ENCODE measurements at places on chromosomes 12 and 14. TPM values are rescaled to one million over a fixed set of nuclear protein-coding genes. Genes with fewer than 3 reads are reported as not detected.

Gene TSPAN11
- total RNA-seq, result 2.8 TPM

GRCh38 chr12:66709893-66710292 lies 31.0 kb upstream of the GRIP1 start:
- no peaks in the 10 kb centered on the region for H3K36me3 ChIP-seq
- no peaks in the 10 kb centered on the region for H3K4me1 ChIP-seq
- H3K27me3 ChIP-seq, result no peaks in the 10 kb centered on the region
- H3K4me3 ChIP-seq, result no peak overlapping the region

Gene IL31
- total RNA-seq, result not detected

DNA sequence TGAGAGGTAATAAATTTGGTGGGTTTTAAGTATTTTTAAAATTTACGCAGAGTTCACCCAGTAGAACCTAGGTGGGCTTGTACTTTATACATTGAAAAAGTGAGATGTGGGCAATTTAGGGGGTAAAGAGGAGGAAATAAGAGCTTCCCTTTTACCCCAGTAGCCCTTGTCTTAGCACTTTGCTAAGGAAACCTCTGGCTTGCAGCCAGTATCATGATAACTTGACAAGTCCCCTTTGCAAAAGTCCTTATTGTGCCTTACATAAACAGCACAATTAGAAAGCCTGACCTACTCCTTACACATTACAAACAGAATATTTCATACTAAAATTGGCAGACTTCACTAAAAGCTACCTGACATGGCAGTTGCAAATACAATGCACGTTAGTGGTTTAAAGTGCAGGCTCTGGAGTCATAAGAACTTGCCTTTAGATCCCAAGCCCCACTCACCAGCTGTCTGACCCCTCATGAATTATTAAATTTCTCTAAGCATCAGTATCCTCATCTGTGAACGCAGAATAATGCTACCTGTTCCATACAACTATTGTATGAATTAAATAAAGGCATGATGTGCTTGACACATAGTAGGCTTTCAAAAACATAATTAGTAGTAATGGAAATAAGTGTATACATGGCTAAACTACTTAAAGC lies 53.2 kb upstream of the NELL2 start:
- no peaks in the 10 kb centered on the region for H3K27me3 ChIP-seq

GRCh38 chr14:103014466-103015228 lies 42.7 kb downstream of the CDC42BPB start:
- peaks cover 28% of the 10 kb centered on the region for H3K4me1 ChIP-seq
- no peak overlapping the region for H3K4me3 ChIP-seq
- no peak for DNase-seq
- peaks cover 19% of the 10 kb centered on the region for H3K36me3 ChIP-seq
- no peaks in the 10 kb centered on the region for H3K27me3 ChIP-seq
- H3K27ac ChIP-seq, result no peak overlapping the region

- no peaks in the 10 kb centered on the region for H3K36me3 ChIP-seq
- DNase-seq, result no peak
- peaks cover 3% of the 10 kb centered on the region for H3K4me1 ChIP-seq
- H3K27me3 ChIP-seq, result no peaks in the 10 kb centered on the region
- no peak overlapping the region for H3K27ac ChIP-seq
- no peak overlapping the region for H3K4me3 ChIP-seq
Observed at GRCh38 chr12:103823871-103824270, 17.2 kb downstream of the NT5DC3 start.

DNA sequence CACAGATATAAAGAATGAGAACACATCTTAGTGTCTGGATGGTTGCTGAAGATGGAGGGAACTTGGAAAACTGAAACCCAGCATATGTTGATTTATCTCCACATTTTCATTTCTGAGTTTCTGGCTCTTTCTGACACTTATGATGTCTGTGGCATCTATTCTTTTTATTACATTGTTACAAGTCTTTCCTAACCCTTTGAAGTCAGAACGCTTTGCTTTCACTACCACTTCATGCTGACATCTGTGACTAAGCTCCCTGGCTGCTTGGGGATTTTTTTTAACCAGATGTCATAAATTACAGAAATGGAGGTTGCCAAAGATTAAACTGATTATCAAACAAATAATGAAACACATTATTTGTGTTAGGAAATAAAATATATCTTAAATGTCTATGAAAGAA lies 188.7 kb downstream of the KITLG start:
- H3K36me3 ChIP-seq, result no peaks in the 10 kb centered on the region
- no peak overlapping the region for H3K27ac ChIP-seq
- no peak overlapping the region for H3K4me3 ChIP-seq
- DNase-seq, result no peak

DNA sequence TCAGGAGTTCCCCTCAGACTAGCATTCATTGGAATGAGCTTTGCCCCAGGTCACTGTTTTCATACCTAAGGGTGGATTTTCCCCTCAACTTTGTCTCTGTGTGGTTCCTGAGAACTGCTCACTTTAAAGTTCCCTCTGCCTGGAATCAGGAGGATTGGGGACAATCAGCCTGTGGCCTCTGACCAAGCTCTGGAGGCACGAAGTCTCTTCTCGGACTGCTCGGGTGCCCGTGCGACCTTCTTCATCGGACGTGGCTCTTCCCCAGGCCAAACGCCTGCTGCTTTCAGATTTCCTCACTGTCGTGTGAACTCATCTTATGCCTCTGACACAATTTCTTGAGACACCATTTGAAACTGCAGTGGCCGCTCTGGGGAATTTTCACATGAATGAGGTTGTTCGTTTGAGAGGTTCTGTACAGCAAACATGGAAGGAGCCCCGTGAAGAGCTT lies 153.7 kb upstream of the PZP start:
- H3K36me3 ChIP-seq, result no peaks in the 10 kb centered on the region
- DNase-seq, result no peak
- H3K27ac ChIP-seq, result no peak overlapping the region
- H3K4me1 ChIP-seq, result peaks cover 11% of the 10 kb centered on the region

- DNase-seq, result no peak
- H3K27ac ChIP-seq, result no peak overlapping the region
- no peaks in the 10 kb centered on the region for H3K36me3 ChIP-seq
- H3K4me3 ChIP-seq, result no peak overlapping the region
- H3K27me3 ChIP-seq, result no peaks in the 10 kb centered on the region
Observed at GRCh38 chr12:13342971-13343370, 146.4 kb downstream of the EMP1 start.

- H3K4me3 ChIP-seq, result no peak overlapping the region
- peaks cover 5% of the 10 kb centered on the region for H3K4me1 ChIP-seq
- H3K27me3 ChIP-seq, result no peaks in the 10 kb centered on the region
- no peak for DNase-seq
Observed at GRCh38 chr14:31000629-31001338, 24.7 kb upstream of the AP4S1 start.

DNA sequence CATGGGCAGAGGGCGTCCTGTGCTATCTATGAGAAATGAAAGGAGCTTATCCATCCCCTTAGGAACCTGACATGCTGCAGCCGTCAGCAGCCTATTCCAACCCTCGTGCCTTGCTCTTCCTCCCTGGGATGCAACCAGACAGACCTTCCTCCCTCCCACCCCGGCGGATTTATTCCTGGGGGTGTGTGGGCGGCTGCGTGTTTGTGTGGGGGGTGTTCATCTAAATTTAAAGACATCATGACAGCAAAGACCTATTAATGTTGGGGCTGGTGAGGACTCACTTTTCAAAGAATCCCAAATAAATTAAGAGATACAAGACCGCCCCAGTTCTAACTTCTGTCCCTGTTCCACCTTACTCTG lies 52.0 kb downstream of the WSCD2 start:
- no peak overlapping the region for H3K27ac ChIP-seq
- no peak overlapping the region for H3K4me3 ChIP-seq
- no peaks in the 10 kb centered on the region for H3K4me1 ChIP-seq
- no peaks in the 10 kb centered on the region for H3K36me3 ChIP-seq
- DNase-seq, result no peak
- no peaks in the 10 kb centered on the region for H3K27me3 ChIP-seq

DNA sequence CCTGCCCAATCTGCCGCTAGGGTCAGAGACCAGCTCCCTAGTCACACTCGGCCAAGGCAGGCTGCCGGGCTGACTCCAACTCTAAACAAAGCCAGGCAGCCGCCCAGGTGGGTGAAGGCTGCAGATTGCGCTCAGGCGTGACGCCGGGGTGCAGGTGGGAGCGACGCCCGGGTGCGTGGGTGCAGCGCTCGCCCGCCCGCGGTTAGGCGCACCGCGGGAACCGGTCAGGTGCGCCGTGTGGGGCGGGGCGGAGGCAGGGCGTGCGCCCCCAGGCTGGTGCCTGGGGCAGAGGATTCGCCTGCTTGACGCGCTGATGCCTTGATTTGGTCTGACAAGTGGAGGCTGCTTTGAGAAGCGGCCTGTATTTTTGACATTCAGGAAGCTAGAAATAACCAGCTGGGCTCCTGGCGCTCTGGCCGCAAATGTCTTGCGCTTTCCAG lies 126.7 kb upstream of the HIF1A start:
- no peaks in the 10 kb centered on the region for H3K36me3 ChIP-seq
- peaks cover 65% of the 10 kb centered on the region for H3K4me1 ChIP-seq
- H3K4me3 ChIP-seq, result peak overlapping the region; percentile 27
- DNase-seq, result no peak
- H3K27ac ChIP-seq, result peak overlapping the region; percentile 75

- H3K27ac ChIP-seq, result no peak overlapping the region
- no peaks in the 10 kb centered on the region for H3K4me1 ChIP-seq
- no peaks in the 10 kb centered on the region for H3K36me3 ChIP-seq
- H3K4me3 ChIP-seq, result no peak overlapping the region
Observed at GRCh38 chr12:113649256-113649830, 177.7 kb upstream of the LHX5 start.

DNA sequence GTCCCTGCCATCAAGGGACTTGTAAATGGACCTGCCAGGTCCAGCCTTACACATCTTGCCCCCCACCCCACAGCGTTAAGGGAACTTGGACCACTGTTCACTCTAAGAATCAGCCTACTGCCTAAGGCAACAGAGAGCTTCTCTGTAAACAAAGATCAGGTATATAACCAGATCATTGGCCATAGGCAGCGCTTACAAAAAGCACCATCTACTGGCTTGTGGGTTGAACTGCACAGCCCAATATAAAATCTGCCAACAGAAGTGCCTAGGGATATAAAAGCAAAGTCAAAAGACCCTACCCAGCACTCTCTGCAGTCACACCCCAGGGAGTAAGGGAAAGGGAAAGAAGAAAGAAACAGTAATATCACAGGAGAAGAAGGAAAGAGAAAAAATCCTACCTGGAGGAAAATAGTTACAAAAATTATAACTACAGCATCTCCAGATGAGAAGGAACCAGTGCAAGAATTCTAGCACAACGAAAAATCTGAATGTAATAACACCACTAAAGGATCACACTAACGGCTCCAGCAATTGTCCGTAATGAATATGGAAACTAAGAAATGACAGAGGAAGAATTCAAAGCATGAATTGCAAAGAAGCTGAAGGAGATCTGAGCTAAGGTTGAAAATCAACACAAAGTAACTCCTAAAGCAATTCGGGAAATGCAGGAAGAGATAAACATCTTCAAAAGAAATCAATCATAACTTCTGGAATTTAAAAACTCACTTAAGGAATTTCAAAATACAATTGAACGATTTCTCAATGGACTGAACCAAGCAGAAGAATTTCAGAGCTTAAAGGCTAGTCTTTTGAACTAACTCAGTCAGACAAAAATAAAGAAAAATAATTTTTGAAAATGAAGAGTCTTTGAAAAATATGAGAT lies 95.2 kb upstream of the PCED1B start:
- no peak overlapping the region for H3K4me3 ChIP-seq
- peaks cover 5% of the 10 kb centered on the region for H3K4me1 ChIP-seq
- H3K27ac ChIP-seq, result peak overlapping the region; percentile 67
- DNase-seq, result no peak

DNA sequence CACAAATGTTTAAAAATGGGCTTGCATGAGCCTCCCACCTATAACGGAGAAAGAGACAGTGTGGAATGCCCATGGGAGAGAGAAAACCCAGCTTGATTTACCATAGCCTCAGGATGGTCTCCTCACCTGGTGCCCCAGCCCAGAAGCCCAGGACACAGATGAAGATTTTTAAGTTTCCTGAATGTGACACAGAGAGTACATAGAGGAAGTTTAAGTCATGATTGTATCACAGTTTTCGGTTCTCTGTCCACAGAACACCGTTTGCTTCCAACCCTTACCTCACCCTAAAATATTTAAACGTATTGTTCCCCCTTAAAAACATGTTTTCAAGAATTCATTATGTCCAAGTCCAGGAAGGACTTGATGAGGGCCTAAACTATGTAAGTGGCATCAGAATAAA lies 56.2 kb downstream of the NELL2 start:
- H3K27me3 ChIP-seq, result no peaks in the 10 kb centered on the region
- no peak for DNase-seq
- no peak overlapping the region for H3K4me3 ChIP-seq
- H3K27ac ChIP-seq, result no peak overlapping the region
- no peaks in the 10 kb centered on the region for H3K4me1 ChIP-seq
- no peaks in the 10 kb centered on the region for H3K36me3 ChIP-seq

Gene OR6C2
- total RNA-seq, result not detected

DNA sequence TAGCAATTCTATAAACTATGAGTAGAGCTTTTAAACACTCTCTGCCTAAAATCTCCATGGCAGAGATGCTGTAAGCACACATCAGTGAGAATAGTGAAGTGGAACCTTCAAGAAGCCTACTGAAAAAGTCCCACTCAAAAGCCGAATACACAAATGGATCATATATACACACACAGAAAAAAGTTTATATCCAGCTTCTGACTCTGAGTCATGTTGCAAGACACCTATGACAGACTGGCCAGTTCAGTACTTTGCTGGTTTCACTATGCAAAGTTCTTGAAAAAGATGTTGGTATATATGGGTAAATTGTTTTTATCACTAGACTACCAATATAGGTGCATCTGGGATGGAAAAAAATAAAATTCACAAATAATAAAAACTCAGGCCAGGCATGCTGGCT lies 126.1 kb downstream of the KCNK10 start:
- no peaks in the 10 kb centered on the region for H3K4me1 ChIP-seq
- peaks cover 12% of the 10 kb centered on the region for H3K27me3 ChIP-seq
- no peaks in the 10 kb centered on the region for H3K36me3 ChIP-seq
- no peak overlapping the region for H3K4me3 ChIP-seq
- no peak overlapping the region for H3K27ac ChIP-seq
